ENCODE measurements at places on chromosomes 6 and 20.

DNA sequence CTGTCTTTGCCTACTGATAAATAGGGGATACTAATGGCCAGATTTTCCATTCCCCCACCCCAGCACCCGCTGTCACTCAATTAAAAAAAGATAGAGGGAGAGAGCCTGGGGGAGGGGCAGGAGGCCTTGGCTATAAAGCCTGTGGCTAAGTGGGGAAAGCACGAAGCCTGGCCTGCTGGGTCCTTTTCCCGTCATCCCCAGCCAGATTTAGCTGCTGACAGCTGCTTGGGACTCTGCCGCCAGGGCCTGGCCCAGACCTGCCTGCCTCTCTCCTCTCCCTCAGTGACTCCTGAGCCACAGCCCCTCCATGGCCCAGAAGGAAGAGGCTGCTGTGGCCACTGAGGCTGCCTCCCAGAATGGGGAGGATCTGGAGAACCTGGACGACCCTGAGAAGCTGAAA is at the start of gene APOBEC2:
TSS of gene APOBEC2 (plus strand) at position 162 of the 400 bp plus-strand sequence. CDS start at position 308, 146 bp downstream.
- no peak for DNase-seq

- no peak for DNase-seq
These were observed 665.9 kb upstream of the CITED2 start for GRCh38 chr6:140040396-140040795.

- no peak for DNase-seq
These were observed 12.9 kb downstream of the FAM50B start for GRCh38 chr6:3862038-3862437.

GRCh38 chr6:1662534-1662933 is 52.8 kb downstream of the FOXC1 start:
- DNase-seq = no peak

DNA sequence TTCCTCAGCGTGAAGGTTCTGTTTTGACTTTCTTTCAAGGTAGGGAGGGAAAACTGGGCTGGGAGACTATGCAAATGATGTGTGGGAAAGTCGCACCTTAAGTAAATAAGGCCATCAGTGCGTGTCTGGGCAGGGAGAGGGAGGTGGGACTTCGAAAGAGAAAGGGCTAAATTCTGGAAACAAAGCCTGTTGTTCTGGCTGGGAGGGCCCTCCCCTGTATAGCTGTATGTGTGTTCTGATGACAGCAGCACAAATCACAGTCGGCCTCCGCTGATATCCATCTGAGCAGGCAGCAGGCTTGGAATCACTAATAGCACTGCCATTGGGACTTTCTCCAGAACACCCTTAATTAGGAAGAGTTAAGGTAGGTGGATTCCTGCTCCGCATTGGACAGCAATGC is 19.2 kb downstream of the JAG1 start:
- DNase-seq = no peak

DNA sequence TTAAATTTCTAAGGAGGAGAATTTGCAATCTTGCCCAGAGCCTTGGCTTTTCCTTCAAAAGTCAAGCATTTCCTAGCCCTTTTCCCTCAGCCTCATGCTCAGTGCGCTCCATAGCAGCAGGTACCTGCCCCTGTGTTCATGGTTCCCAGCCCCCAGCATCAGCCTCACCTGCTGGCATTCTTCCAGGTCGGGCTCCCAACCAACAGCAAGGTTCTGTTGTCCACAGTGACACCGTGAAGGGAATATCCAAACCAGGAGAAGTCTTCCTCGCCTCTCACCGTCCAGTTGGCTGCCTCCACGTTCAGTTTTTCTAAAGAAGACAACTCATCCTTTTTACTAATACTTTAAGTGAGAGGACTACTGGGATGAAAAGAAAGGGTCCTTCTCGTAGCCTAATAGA is 42.7 kb downstream of the GPLD1 start:
- DNase-seq = no peak

GRCh38 chr6:115613488-115613887 is 447.2 kb downstream of the FRK start:
- DNase-seq = no peak

GRCh38 chr20:44738813-44739477 is 6.7 kb upstream of the KCNK15 start:
- DNase-seq = peak; percentile 18

DNA sequence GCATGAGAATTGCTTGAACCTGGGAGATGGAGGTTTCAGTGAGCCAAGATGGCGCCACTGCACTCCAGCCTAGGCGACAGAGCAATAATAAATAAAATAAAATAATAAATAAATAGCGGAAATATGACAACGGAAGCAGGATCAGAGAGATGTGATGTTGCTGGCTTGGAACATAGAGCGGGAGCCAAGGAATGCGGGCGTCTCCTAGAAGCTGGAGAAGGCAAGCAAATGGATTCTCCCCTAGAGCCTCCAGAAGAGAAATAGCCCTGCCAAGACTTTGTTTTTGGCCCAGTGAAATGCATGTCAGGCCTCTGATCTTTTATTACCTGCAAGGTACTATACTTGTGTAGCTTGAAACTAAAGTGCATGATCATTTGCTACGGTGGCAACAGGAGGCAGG is 12.4 kb downstream of the KIAA1755 start:
- no peak for DNase-seq

- no peak for DNase-seq
These were observed 12.5 kb downstream of the CASP8AP2 start for GRCh38 chr6:89842228-89842627.

GRCh38 chr6:125183391-125183790 is 29.8 kb downstream of the TPD52L1 start:
- DNase-seq = no peak

- no peak for DNase-seq
These were observed 44.9 kb downstream of the SNX9 start for GRCh38 chr6:157867981-157868380.

DNA sequence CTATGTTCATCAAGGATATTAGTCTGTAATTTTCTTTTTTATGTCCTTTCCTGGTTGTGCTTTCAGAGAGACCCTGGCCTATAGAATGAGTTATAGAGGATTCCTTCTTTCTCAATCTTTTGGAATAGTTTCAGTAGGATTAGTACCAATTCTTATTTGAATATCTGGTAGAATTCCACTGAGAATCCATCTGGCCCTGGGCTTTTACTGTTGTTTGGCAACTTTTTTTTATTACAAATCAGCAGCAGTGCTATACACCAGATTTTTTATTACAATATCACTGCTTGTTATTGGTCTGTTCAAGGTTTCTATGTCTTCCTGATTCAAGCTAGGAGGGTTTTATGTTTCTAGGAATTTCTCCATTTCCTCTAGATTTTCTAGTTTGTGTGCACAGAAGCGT is 50.0 kb upstream of the NRSN1 start:
- no peak for DNase-seq

GRCh38 chr20:64219202-64219601 is 36.3 kb upstream of the PCMTD2 start:
- no peak for DNase-seq

GRCh38 chr6:100695445-100695844 is 185.7 kb downstream of the ASCC3 start:
- DNase-seq = no peak

DNA sequence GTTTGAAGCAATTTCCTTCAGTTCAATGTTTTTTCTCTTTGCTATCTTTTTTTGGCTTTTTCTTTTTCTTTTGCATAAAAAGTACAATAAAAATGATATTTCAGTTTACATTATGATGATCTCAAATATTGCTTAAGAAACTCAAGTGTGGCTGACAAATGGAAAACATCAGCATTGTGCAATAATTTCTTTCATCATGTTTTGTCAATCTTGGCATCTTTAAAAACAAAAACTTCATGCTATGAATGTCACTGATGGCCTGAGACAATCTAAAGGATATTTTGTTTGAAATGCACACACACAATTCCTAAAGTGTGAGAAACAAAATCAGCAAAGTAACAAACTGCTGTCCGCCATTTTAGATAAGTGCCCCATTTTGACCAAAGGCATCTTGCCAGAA is 13.9 kb upstream of the MTCL3 start:
- DNase-seq = no peak

DNA sequence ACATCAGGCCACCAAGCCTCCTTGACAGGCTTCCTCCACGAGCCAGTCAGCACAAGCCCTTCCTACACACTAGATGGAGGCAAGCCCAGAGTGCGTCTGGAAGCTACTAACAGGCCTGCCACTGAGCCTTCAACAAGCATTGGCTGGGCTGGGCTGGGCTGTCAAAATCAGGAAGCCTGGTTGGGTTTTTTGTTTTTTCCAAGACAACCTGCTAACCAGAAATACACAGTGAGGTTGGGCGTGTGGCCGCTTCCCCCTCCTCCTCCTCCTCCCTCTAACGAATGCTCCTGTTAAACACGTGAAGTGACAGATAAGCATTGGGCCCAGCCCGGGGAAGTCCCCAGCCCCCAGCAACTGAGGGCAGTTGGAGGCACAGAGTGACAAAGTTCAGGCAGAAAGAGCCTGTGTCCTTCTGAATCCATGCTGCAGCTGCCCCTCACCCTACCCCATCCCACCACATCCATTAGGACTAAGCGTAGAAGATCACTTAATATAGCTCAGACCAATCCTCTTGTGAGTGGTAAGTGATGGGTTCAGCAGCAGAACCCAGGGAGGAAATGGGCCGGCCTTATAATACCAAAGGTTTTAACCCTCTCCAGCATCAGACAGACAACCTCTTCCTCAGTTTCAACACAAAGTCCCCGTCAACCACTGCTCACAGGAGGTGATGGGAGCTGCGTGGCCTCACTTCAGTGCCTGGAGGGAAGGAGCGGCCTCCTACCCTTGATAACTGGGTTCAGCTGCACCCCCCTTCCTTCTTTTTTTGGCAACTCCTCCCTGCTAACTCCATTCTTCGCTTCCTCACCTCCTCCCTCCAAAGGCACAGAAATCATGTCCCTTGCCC is 1.1 kb downstream of the NFATC2 start:
- peak; percentile 82 for DNase-seq

- no peak for DNase-seq
These were observed 26.9 kb upstream of the FANCE start for GRCh38 chr6:35425284-35425683.

- no peak for DNase-seq
These were observed 1.1 kb downstream of the VGLL2 start for GRCh38 chr6:117266257-117267053.

GRCh38 chr6:85482905-85483700 is 33.2 kb downstream of the NT5E start:
- peak; percentile 59 for DNase-seq

DNA sequence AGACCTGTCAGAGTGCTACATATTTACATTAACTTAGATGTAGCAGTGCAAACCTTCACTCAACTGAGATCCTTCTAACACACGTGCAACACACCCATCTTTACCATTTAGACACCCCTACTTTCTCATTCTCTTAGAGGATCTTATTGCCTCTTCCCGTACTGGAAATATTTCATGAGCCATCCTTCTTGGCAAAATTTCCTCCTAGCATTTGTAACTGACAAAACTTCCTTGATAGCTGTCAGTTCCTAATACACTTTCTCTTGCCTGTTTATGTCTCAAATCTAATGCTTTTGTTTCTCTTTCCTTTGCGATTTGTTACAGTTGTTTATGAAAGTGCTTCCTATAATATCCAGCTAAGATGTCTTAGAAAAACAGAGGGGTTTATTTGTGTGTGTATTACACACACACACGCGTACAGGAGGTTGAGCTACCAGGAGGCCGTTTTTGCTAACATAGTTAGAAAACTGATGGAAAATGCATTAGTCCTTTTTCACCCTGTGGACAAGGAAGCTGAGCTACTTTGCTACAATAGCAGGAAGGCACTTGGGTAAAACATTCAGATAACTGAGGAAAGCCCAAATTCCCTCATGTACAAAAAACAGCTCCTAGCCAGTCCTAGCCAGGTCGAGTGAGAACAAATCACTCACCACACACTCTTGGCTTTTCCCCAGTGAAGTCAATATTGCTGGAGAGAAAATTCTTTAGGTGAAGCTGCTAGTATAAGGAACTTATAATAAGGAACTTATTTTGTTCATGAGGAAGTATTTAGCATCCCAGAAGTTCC is 153.6 kb downstream of the NFATC2 start:
- no peak for DNase-seq

DNA sequence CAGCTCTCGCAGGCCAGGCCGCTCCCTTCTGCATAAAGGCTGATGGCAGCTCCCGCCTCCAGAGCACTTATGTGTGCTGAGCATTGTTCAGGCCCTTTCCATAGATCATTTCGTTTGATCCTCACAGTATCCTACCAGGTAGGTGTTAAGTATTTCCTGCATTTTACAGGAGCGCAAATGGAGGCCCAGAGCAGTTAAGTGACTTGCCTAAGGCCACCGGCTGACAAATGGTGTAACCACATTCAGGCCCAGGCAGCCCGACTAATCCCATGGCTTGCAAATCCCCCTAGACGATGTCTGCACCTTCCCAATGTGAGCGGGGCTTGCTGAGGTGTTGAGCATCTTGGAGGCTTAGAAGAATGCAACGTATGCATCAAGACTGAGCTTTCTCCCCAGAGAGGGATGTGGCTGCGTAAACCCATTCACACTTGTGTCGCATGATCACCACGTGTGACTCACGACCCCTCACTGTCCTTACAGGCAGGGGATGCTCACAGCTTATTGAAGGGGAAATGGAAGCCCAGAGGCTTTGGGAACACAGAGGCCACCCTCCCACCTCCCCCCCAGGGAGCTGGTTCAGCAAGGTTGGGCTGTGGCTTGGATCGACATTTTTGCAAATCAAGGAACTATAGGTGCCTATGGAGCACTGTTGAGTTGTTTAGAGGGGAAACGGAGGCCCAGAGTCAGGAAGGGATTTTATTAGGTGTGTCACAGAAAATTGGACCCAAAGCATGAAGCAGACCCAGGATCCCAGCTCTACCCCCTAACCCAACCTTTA is 7.0 kb downstream of the BPIFB2 start:
- no peak for DNase-seq

GRCh38 chr20:22428051-22428450 is 156.3 kb downstream of the FOXA2 start:
- no peak for DNase-seq

DNA sequence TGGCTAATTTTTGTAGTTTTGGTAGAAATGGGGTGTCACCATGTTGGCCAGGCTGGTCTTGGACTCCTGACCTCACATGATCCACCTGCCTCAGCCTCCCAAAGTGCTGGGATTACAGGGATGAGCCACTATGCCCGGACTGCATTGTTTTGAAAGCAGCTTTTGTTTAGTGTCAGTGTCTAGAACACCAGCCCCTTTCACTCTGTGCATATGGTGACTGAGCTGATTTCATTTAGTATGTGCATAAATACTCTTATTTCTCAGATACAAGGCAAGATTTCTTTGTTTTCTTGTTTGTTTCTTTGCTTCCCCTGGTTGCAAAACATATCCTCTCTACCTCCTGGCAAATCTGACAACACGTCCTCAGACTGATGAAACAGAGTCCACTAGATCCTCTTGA is 152.8 kb upstream of the CHD6 start:
- no peak for DNase-seq

DNA sequence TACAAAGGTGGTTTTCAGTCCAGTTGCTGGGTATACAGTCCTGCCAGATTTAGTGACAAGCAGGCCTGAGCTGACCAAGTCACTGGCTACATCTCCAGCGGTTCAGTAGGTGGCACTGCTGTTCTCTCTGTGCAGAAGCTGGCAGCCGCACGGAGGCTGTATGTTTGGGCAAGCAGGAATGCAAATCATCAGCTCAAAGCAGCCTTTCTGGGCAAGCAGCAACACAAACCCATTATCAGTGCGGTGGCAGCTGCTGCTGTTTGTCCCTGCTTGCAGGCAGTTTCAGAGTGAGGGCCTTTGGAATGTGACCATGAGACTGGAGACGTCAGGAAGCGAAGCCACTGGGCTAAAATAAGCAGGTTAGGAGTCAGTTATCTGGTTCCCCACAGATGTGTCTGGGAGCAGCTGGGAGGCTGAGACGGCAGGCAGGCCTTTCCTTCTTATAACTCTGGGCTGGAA is 72.5 kb downstream of the TXLNB start:
- peak; percentile 73 for DNase-seq

GRCh38 chr6:56753811-56754210 is 111.1 kb upstream of the DST start:
- no peak for DNase-seq

GRCh38 chr20:31684153-31685015 is 38.3 kb downstream of the BCL2L1 start:
- DNase-seq = no peak

Measured in activated CD4-positive, alpha-beta T cell treated with anti-CD3 and anti-CD28 coated beads for 4 hours (primary cell).